ENCODE measurements at places on chromosomes 3 and 15.

DNA sequence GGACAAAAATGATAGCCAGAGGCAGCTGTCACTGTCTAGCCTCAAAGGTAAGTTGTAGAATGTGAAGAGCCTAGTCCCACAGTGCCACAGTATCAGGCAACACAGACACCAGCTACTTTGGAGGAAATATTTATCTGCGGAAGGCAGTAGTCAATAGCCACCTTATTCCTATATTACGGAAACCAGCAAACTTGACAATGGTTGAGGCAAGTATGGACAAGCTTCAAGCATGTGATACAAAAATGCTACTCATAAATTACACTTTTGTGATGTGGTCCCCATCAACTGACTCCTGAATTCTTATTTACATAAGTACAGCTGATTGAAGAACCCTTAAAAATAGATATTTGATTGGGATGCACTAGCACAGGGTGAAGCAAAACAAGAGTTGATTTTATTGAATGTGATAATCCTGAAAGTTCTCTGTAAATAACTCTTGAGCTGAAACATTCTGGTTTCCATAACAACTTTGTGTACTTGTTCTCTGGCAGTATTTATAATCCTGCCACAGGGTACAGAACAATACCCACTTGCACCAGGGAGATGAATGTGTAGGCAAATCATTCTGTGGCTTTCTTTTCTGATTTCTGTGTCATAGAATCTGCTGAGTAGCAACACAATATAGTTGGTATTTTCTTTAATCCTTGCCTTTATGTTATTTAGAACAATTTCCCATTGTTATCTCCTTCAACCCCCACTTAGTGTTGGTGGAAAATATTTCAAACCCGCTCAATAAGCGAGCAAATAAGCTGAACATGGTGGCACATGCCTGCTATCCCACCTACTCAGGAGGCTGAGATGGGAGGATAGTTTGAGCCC lies at the start of gene ANKUB1:
Gene ANKUB1, minus strand, starts transcription at position 103 of the 819 bp plus-strand sequence. CDS start 188 bp downstream, outside the sequence.
- no peak for DNase-seq

- DNase-seq: no peak
Measured at GRCh38 chr15:32683906-32684584, 33.8 kb upstream of the GREM1 start.

DNA sequence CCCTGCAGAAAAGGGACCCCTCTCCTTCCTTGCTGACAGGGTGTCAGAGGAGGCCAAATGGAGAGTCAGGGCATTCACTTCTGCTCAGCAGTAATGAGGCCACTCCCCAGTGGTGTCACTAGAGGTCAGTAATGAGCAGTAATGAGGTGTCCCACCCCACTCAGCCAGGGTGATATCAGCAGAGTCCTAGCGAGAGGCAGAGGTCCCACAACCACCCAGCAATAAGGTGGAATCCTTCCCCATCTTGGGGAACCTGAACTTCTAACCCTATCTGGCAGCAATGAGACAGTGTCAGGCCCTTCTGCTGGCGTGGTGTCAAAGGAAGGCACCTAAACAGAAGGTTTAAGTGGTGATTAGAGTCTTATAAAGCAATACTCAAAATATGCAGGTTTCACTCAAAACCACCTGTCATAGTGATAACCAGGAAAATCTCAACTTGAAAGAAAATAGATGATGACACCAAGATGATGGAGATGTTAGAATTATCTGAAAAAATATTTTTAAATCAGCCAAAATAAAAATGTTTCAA lies 12.9 kb downstream of the OCA2 start:
- peak; percentile 78 for DNase-seq

- no peak for DNase-seq
Measured at GRCh38 chr3:128297401-128298138, 144.3 kb downstream of the EEFSEC start.

- DNase-seq: peak; percentile 31
Measured at GRCh38 chr3:117719316-117719926, 1009.8 kb downstream of the TUSC7 start.

DNA sequence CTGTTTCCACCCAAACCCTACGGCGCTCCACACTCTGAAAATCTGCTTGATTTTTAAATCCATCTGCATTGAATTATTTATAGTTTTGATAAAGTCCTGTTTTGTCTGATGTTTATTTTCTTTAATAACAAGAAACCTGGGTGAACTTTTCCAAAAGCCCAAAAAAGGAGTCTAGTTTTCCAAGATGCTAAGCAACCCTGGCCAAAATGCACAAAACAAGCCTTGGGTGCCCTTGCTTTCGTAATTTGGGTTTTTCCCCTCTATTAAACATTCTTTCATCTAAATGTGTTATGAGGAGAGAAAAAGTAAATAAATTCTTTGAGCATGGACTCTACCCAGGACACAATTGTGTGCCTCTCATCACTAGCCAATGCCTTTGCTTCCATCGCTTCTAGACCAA lies 468.9 kb downstream of the MCTP2 start:
- DNase-seq: no peak

DNA sequence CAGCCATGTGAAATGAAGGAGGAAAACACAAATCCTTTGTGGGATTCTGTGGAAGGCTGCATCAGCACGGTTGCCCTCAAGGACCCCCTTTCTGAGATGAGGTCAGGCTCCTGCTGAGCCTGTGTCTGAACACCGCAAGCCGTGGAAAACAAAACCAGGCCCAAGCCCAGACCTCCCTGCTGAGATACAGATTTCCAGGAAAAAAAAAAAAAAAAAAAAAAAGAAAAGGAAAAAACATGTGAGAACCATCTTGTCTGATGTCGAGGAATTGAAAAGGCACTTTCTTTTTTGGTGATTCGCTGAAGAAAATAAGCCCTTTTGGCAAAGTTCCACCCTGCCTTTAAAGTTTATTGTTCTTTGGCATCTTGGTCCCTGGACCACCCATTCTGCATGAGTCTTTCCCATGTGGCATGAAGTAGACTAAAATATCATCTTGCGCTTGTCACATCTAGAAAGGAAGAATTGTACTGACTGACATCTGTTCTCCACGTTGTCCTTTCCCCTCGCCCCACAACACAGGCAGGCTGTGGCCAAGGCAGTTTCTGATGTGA lies 117.6 kb downstream of the CHST2 start:
- peak; percentile 19 for DNase-seq

DNA sequence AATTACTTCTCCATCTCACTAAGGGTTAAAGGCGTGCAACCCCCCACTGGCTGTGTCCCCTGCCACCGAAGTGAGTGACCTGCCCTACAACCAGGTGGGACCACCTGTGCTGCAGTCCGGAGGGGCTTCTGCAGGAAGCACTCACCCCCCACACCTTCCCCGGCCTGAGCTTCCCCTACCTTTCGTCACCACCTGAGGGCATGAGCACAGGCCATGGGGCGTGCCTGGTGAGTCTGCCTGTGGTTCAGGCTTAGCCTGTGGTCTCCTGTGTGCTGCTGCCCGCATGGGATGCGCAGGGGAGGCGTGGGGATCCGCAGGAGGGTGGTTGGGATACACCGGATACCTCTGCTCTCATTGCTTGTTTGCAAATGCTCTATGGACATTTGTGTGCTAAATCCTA lies 46.0 kb downstream of the KLHL25 start:
- no peak for DNase-seq

DNA sequence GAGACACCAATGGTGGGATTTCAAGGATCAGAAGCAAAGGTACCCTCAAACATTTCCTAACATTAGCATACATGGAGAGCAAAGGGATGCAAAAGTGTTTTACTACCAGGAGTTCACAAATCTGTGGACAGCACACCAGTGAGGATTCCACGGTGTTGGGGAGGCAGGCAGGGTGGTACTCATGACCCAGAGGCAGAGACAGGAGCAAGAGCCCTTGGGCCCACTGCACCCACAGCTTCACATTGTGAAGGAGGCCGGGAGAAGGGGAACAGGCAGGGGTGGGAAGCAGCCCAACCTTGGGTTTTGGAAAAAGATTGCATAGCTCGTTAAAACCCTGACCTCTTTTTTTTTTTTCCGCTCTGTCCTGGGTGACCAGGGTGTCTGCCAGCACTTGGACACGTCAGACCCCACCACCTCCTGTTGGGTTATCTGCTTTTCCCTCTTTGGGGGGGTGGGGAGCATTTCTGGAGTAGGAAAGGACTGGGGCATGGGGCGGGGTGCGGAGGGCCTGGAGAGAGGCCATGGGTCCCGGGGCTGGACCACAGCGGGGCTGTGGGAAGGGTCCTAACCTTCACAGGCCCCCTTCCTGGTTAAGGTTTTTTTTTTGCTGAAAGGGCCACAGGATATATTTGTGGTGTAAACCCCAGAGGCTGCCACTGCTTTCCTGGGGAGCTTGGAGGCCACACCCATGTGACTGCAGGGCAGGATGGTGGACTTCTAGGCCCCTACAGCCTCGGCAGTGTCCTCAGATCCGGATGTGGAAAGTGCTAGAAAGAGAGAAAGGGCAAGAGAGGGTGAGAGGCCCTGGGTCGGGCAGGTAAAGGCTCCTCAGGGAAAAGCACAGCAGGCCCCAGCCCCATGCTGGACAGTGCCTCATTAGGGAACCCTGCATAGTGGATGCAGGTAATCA lies 12.5 kb downstream of the SH2D7 start:
- DNase-seq: no peak

GRCh38 chr3:134339331-134339730 lies 34.9 kb downstream of the AMOTL2 start:
- no peak for DNase-seq

GRCh38 chr3:140365872-140366697 lies 311.8 kb upstream of the TRIM42 start:
- no peak for DNase-seq

- no peak for DNase-seq
Measured at GRCh38 chr15:49343546-49343945, 79.5 kb upstream of the FGF7 start.

DNA sequence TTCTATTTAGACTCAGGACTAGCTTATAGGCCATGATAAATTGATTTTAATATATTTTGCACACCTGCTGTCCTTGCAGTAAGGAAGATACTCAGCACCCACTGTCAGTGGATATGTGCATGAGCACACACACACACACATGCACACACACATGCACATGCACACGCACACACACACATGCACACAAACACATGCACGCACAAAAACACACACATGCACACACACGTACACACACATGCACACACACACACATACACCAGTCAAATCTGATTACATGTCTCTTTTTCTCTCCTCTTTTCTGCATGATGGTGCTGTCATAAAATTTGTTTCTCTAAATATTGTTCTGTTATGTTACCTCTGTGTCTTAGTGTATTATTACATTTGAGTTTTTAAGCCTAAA lies 87.3 kb upstream of the OSTN start:
- no peak for DNase-seq

GRCh38 chr3:31946484-31947081 lies 34.5 kb downstream of the OSBPL10 start:
- DNase-seq: no peak

GRCh38 chr15:51369451-51369761 lies 28.0 kb downstream of the GLDN start:
- DNase-seq: no peak

- DNase-seq: peak; percentile 50
Measured at GRCh38 chr15:47184003-47184907, 533.0 kb upstream of the SEMA6D start.

- DNase-seq: no peak
Measured at GRCh38 chr3:133881939-133882825, 13.5 kb downstream of the RAB6B start.

DNA sequence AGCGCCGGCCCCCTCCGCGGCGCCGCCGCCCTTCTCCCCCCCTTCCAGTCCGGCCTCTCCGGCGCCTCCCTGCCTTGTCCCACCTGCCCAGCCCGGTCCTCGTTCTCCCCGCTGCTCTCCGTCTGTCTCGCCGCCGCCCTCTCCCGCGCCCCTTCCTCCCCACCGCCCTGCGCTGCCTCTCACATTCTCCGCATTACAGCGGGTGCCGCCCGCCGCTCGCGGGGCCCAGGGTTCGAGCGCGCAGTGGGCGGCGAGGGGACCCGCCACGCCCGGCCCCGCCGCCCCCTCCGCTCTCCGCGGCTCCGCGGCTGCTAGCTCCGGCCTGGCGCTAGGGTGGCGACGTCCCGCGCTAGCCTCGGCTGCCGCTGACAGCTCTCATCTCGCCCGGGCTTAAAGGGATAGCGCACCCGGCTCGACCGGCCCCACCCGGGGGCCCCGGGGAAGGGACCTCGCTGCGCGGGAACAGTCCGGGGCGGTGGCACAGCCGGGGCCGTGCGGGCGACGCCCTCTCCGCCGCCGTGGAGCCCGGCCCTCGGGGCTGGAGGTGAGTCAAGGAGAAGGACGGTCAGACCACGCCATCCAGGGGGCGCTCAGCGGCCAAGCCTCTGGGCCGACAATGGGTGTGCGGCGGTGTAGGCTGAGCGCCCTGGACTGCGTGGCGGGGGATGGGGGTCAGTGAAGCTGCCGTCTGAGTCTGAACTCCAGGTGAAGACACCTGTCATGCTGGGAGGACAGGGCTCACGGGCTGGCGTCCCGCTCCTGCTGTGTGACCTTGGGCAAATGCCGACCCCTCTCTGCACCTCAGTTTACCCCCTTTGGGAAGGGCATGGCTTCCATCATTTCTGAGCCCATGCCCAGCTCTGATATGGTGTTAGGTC lies 187.4 kb upstream of the LINGO1 start:
- DNase-seq: peak; percentile 79

Data from iPS-NIHi11 (cell line).